ENCODE measurements at places on chromosomes 6 and 20. TPM values are rescaled to one million over a fixed set of nuclear protein-coding genes. Genes with fewer than 3 reads are reported as not detected.

Gene CNKSR3
- total RNA-seq, result 3.2 TPM

Gene CGA
- not detected for total RNA-seq

Gene GSTA4
- 20.9 TPM for total RNA-seq

Gene E2F3
- total RNA-seq, result 8.8 TPM

Gene C4B
- total RNA-seq, result 0.52 TPM

DNA sequence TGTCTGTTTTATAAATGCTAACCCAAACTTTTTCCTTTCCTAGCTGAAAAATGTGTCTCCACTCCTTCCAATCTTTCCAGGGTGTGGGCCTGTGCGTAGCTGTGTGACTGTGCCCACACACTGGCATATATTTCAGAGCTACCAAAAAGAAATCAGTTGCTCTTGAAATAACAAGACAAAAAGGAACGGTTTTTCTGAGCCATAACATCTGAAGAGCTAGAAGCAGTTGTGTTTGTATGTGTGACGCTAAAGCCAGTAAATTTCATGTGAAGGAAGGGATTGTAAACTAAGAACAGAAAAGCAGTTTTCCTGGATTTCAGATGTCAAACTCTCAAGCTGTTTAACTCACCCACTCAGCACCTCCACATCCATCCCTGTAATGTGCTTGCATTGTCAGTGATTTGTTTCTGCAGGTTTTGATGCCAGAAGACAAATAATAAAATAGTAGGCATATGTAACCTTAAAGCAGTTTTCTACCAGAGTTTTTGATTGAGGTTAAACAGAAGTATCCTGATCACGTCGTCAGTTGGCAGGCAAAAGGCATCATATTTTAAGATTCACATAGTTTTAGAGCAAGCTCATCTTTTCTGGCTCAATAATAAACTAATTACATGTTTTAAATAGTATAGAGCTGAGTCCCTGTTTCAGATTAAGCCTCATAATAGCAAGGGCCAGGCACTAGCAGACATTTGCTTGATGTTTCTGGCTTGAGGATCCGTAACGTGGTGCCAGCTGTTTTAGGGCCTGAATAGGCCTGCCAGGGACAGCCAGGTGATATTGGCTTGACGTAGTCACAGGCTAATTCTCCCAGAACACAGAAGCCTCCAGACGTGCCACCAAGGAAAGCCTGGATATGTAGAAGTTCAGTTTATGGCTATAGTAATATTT lies 90.9 kb downstream of the FOXO3 start:
- DNase-seq, result peak; percentile 16

- peak; percentile 73 for DNase-seq
These were observed 162.5 kb downstream of the ALDH8A1 start for GRCh38 chr6:134787261-134787877.

DNA sequence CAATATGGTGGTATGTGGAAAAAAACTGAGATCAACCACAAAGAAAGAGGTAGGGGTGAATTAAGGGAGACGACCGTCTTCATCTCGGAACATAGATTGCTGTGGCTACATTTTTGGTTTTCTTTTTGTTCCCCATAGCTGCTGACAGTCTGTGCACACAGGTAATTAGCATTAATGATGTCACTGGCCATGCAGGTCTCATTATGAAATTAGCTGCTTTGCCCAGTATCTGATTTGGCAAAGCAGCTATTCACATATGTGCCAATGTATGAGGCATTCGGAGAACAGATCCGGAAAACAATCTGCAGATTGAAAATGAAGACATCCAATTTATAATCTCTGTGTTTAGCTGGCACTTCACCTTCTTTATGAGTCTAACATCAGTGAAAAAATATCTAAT lies 13.1 kb downstream of the NOX3 start:
- no peak for DNase-seq

- DNase-seq, result no peak
These were observed 9.9 kb downstream of the MAP3K4 start for GRCh38 chr6:161001421-161001820.

DNA sequence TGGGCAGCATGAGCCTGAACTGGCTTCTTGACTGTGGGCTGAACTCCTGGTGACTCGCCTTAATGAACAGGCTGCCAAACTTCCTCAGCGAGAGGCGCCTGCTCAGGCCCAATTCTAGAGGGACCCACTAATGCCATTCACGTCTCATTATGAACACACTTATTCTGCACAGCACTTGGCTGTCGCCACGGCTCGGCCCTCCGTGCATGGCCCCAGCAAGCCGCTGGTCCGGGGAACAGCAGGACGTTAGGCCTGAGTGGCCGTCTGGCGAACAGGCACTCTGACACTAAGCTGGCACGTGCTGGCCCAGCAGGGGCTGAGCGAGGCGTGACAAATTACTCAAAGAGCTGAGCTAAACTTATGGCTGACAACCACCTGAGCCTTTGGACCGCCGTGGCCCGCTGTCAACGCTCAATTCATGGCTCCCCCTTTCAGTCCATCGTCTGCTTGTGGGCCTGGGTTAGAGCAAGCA lies 45.9 kb downstream of the INSM1 start:
- DNase-seq, result no peak

DNA sequence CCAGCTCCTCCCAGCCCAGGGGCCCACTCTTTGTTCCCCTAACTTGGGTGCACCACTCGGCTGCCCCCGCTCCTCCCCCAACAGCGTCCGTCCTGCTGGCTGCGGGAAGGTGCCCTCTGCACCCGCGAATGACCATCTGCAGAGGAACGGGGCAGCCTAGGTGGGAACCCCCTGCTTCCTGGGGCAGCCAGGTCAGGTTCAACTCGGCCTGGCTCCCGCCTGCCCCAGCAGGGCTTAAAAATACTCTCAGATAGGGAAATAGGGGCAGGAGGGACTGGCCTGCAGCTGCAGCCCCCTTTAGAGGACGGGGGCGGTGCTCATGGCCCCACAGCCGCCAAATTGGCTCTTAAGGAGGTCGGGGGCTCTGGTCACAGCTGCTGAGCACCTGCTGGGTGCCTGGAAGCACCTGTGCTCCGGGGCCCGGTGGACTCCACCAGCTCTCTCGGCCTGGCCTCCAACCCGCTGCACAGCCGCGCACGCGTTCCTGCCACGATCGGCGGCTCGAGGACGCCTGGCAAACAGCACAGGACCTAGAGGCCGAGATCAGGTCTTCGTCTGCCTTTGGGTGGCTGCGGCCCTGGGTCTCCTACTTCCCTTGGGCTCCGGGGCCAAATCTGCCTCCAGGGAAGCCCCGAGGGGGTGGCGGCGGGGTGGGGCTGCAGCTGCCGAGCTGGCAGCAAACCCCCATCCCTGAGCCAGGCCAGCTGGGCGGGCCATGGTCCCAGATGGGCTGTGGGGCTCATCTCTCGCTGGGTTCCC lies 700 bp upstream of the LAMA5 start:
- DNase-seq, result peak; percentile 61

- no peak for DNase-seq
These were observed 32.0 kb upstream of the AKAP7 start for GRCh38 chr6:131103296-131103695.

- DNase-seq, result no peak
These were observed 883 bp upstream of the CCDC28A start for GRCh38 chr6:138772596-138773176.

DNA sequence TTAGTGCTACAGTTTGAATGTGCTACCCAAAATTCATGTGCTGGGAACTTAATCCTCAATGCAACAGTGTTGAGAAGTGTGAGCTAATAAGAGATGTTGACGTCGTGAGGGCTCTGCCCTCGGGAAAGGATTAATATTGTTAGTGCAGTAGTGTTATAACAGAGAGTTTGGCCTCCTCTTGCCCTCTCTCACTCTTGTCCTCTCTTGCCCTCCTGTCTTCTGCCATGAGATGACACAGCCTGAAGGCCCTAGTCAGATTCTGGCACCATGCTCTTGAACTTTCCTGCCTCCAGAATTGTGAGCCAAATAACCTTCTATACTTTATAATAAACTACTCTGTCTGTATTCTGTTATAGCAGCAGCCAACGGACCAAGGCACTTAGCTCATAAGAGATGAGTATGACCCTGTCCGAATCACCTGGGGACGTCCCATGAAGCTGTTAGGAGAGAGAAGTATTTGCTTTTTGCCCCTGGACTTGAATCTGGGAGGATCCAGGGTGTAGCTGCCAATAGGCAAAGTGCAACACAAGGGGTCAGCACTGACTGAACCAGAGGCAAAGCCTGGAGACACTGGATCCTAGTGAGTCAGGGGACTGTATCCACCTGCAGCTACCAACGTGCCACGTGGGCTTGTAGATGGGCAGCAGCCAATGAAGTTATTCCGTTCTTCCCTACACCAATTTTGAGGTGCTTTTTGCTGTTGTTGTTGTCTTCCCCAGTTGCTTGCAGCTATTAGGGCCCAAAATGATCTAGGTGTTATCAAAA lies 233.7 kb downstream of the THBS2 start:
- peak; percentile 28 for DNase-seq

DNA sequence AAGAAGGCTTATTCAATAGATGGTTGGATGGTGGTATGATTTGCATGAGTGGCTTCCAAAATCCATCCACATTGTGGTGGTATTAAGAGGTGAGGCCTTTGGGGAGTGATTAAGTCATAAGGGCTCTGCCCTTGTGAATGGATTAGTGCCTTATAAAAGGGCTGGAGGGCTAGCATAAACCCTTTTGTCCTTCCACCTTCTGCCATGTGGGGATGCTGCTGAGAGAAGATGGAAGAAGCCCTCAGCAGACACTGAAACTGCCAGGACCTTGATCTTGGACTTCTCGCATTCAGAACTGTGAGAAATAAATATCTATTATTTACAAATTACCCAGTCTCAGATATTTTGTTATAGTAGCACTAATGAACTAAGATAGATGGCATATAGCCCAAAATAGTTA lies 27.8 kb upstream of the SRPK1 start:
- peak; percentile 48 for DNase-seq

GRCh38 chr6:125073071-125073470 lies 80.5 kb upstream of the TPD52L1 start:
- DNase-seq, result no peak

DNA sequence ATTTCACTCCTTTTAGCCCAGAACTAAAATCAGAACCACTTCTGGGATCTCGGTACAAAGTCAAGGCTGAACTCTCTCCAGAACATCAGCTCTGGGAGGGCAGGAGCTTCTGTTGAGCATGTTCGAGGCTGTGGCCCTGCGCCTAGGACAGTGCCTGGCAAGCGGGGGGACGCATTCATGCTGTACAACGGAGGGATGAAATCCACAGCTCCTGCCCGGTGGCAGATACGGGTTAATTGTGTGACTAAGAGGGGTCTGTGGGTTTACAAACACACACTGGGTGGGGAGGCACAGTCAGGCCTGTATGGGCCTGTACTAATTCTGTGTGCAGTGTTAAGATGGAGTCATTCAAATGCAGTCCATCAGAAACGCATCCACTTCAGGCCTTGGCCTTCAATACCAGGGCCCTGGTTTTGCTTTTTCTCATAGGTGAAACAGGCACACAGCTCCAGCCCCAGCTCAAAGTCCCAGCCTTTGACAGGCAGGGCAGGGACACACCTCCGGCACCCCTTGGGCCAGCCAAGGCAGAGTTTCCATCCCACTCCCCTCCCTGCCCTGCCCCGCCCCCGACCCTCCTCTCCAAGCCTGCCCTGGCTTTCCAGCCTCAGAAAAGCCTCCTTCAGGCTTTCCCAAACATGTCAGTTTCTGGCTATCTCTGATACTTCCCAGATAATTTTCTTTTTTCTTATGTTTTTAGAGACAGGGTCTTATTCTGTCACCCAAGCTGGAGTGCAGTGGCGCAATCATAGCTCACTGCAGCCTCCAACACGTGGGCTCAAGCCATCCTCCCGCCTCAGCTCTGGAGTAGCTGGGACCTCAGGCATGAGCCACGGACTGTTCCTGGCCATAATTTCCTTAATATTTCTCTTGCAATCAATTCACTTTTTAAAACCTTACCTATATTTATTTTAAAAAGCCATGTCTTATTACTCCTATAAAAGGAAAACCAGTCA lies 109.8 kb downstream of the SULF2 start:
- DNase-seq, result no peak

DNA sequence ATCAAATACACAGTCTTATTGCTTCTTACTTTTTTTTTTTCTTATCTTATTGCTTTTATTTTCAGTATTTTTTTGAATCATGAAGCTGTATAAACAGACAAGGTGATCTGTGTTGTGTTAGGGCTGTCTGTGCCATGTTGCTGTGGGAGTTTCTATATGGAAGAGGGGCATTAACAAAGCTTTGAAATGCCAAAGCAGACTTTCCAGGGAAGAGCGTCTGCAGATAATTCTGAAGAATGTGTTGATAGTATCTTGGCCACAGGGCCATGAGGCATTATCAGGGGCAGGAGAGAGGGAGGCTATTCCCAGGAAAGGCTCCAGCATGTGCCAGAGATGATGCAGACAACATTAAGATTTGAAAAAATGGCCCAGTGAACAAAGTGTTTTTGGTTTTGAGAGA lies 354.5 kb downstream of the UTRN start:
- no peak for DNase-seq

DNA sequence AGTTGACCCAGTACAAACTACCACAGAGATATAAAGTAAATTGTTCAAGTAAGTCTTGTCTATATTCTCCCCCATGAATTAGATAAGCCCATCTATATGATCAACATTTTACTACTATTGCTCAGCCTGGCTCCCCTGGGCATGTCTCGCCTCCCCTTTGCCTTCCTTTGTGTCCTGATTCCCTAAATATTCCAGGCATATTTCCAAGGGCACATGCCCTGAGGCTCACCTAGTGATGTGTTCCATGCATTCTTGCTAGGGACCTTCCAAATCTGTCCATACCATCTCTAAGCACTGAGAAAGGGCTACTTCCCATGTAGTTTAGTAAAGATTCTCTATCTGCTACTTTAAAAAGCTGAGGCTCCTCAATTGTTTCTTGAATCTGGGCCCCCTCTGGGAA lies 309.5 kb upstream of the PRND start:
- peak; percentile 63 for DNase-seq

DNA sequence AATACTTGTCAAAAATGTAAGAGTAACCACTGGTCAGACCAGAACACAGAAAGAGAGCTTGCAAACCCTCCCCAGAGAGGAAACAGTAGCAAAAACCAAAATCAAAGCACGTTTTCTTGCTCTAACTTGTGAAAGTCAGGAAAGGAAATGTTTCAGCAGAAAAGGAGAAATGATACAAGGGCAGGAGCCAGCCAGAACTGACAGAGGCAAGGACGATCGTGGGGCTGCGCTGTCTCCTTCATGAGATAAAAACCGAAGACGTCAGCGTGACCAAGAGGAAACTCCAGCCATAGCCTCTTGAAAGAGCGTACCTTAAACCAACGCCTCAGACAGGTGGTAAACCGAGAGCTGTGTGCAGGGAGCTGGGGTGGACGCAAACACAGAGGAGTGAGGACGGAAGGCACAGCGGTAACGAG lies 27.5 kb downstream of the LAMA5 start:
- DNase-seq, result no peak

GRCh38 chr6:29730575-29731126 lies 7.4 kb downstream of the HLA-F start:
- no peak for DNase-seq
